ENCODE measurements at places on chromosomes 13 and 19.

DNA sequence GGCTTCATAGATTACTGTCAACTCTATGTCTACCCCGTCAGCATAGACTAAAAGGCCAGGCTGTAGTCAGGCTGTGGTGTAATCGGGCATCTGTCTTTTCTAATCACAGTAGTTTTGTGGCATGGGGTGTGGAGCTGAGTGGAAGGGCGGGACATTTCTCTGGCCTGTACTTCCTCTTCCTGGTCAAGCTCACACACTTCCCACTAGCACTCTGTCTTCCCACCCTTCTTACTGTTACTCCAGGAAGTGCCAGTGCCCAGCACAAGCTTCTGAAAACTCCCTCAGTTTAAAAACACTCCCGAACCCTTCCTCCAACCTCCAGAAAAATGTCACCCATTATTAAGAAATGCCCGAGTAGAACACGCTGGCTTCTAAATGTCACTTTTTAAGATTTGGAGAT lies 229.8 kb downstream of the KLF5 start:
- no peak for DNase-seq

DNA sequence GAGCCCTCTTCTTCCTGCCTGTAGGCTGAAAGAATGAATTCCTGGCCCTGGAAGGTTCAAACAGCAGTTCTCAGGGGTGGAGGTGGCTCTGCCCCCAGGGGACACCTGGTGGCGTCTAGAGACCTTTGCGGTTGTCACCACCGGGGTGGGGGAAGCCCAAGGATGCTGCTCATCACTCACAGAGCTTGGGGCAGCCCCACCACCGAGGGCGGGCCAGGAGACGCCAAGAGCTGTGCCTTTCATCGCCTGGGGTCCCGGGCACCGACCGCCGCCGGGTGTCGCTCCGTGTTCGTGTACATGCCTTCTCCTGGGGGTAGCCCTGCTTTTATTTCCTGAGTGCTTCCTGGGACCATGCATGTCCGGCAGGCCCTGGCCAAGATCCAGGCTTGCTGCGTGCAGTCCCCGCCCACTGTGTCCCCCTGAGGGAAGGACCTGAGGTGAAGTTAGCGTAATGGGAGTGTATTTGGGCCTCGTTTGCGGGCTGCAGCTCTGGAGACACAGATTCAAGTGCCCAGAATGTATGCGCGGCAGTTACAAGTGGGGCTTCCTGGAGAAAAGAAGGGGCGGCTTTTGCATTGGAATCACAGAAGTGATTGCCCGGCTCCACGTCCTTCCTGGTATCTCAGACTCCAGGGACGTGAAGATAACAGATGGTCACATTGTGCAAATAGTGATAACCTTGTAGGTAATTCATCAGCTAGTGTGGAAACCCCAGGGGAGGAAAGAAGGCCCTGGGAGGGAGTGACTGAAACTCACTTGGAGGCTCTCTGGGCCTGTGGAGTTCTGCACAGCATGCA lies 7.8 kb downstream of the DOT1L start:
- DNase-seq, result no peak

- DNase-seq, result no peak
These were observed 16.0 kb upstream of the ZNF792 start for GRCh38 chr19:34979819-34980640.

DNA sequence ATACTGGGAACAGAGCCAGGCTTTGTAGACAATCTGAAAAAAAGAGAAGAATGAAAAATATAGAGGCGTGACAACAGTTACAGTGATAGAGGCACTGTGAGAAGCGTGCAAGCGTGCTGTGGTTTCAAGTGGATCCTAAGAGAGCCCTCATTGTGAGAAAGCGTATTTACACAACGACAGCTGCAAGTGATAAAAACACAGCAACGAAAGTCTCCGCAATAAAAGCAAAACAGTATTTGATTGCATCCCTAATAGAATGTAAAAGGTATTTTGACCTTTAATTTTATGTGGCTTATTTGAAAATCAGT lies 642.7 kb upstream of the ARGLU1 start:
- peak; percentile 91 for DNase-seq

DNA sequence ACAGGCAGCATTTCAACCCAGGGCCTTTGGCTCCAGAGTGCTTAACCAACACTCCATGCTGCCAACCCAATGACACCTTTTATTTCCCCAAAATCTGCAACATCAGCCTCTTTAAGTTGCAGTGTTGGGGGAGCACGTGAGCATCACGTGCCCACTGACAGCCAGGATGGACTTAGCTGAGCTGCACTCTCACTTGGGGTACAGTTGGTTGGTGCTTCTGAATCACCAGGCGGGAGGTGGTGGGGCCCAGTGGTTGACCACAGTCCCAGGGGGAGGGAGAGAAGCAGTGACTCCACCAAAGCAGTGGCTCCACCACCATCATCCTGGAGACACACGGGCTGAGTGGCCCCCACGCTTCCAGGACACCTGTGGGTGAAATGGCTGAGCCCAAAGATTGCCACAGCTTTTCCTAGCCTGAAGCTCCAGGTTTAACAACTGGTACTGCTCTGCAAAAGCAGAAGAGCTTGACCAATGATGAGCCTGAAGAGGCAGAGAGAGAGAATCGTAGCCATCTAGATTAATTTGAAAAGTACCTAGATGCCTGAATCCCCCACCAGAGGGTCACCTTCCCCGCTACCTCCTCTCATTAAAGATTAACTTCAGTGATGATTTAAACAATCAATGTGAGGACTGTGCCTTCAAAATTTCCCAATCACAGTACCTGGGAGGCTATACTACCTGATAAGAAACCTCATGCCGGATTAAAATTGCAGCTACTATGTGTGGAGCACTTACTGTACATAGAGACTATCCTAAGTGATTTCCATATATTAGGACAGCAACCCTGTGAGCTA lies 193.8 kb downstream of the FOXO1 start:
- DNase-seq, result no peak

- DNase-seq, result peak; percentile 41
These were observed 576 bp upstream of the EPN1 start for GRCh38 chr19:55674459-55674840.

GRCh38 chr19:1577929-1578618 lies 9.9 kb upstream of the MEX3D start:
- no peak for DNase-seq

- no peak for DNase-seq
These were observed 2374.6 kb downstream of the PCDH9 start for GRCh38 chr13:64855506-64855905.

GRCh38 chr13:80309926-80310325 lies 31.0 kb downstream of the SPRY2 start:
- no peak for DNase-seq

DNA sequence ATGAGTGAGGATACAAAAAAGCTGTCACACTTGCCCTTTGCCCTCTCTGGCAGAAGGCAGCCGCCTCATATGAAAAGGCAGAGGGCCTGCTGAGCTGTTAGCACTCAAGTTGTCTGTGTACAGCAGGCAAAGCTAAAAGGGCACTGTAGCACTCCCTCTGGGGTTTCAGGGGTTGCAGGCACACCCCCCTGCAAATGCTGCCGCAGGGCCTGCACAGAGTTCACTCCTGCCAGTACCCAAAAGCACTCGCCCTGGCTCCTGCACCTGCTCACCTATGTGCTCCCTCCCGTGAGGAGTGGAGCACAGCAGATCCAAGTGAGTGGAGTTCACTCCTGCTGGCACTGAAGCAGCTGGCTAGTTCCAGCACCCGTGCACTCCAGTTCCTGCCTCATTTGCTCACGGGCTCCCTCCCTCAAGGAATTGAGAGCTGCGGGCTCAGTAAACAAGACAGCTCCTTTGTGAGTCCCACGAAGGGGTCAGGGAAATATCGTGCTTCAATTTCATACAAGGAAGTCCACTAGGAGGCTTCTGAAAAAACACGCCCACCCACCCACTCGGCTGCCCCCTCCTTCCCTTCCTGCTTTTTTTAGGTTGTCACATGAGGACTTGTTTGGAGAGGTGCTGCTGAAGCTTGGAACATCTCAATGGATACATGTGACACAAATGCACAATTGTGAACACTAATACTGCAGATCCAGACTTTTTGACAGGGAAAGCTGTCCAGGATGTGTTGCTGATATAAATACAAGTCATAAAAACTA lies 9.9 kb upstream of the RCBTB2 start:
- DNase-seq, result peak; percentile 79

GRCh38 chr19:45591004-45591637 lies 6.5 kb upstream of the OPA3 start:
- peak; percentile 87 for DNase-seq

GRCh38 chr19:40549007-40549708 lies 27.5 kb upstream of the SHKBP1 start:
- DNase-seq, result peak; percentile 90

- DNase-seq, result peak; percentile 69
These were observed 12.5 kb upstream of the MAP3K10 start for GRCh38 chr19:40178756-40179155.

- DNase-seq, result no peak
These were observed 334.0 kb downstream of the LIG4 start for GRCh38 chr13:107881362-107881761.
